ENCODE measurements at places on chromosomes 1 and 21.

- no peak for DNase-seq
Measured at GRCh38 chr1:119008483-119009311, 20.6 kb upstream of the TBX15 start.

GRCh38 chr1:20483833-20484518 is 2.0 kb downstream of the CAMK2N1 start:
- DNase-seq: no peak

DNA sequence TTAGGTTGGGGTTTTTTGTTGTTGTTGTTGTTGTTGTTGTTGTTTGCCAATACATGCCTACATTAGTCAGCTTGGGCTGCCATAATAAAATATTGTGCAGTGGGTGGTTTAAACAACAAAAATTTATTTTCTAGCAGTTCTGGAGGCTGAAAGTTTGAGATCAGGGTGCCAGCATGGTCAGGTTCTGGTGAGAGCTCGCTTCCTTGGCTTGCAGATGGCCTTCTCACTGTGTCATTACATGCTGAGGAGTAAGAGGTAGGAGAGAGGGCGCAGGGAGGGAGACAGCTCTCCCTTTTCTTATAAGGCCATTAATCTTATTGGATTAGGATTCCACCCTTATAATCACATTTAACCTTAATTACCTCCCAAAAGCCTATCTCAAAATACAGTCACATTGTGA is 52.7 kb downstream of the DIRAS3 start:
- no peak for DNase-seq

DNA sequence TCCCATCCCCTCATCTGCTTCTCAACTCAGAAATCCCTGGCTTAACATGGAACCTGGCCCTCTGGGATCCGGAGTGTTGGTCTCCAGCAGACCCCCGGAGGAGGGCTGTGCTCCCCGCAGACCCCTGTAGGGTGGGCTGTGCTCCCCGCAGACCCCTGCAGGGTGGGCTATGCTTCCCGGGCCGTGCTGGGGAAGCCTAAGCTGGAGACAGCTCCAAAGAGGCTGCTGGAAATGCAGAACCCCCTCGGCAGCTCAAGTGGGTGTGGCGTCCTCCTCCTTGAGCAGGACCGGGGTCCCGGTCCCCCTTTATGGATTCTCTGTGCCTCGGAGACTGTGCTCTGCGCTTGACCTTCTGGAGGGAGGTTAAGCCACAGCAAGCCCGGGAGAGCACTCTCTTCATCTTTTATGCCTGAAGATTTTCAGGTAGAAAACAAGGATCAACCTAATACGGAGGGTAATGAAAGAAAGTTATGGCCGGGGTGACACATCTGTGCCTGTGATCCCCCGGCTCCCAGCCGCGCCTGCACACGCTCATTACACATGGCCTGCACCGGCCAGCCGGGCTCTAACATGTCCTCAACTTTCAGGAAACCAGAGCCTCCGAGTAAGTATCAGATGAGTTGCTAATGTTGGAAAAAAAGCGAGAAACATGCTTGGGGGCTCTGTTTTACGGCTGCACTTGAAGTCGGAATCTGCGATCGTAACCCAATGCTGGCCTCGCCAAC is 87.7 kb upstream of the ACTRT2 start:
- DNase-seq: no peak

- DNase-seq: no peak
Measured at GRCh38 chr1:145879775-145880174, 5.9 kb downstream of the ANKRD35 start.

GRCh38 chr1:65524931-65525265 is 104.4 kb downstream of the LEPR start:
- no peak for DNase-seq

- no peak for DNase-seq
Measured at GRCh38 chr1:153842006-153842471, 66.8 kb downstream of the SLC27A3 start.

DNA sequence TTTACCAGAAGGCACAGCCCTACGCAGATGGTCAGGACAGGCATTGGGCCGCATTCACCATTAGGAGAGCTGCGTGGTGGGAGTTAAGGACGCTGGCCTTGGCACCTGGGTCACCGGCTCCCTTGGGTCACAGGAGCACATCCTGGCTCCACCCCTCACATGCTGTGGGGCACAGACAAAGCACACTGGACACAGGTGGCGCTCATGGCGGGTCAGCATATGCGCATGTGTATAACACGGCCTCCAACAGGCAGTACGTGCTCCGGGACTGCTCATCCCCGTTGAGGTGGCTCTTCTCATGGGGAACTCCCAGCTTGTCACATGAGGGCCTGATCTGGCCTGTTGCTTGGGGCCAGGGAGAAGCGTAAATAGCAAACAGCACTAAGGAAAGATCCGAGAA is 25.0 kb downstream of the PGBD5 start:
- DNase-seq: no peak

- no peak for DNase-seq
Measured at GRCh38 chr1:47585141-47585902, 147.5 kb downstream of the FOXD2 start.

DNA sequence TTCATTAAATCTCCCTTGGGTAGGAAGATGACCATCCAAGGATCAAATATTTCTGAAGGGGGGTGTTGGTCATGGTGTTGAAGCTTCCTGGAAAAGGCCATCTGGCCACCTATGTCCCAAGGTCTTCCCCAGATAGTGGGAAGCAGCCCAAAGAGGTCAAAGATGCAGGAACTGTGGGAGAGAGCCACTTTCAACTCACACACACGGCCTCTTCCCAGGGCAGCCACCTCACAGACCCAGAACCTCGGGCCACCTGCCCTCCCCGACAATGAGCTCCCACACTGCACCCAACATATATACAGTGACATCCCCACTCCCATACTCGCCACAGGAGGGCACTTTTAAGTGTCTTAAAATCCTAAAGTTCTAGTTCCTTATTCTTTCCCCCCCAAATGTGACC is 164.5 kb upstream of the ETV3 start:
- no peak for DNase-seq

- DNase-seq: no peak
Measured at GRCh38 chr1:36400825-36401601, 3.3 kb upstream of the LSM10 start.

DNA sequence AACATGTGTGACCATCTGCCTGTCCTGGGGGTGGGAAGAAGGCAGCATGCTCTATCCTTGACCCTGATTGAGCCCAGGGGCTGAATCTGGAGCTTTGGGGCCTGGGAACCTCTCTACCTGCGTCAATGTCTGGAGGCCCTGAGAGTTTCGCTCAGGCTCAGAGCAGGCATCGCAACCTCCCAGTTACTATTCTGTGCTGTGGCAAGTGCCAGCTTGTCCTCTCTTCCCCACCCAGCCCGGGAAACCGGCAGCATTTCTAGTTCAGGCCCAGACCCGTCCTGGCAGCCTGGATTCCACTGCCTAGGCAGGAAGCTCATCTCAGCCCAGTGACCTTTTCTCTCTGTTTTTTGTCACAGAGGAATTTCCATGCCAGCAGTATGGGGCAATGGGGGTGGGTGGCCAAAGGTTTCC is 10.0 kb upstream of the IRF6 start:
- DNase-seq: no peak

GRCh38 chr1:228809621-228810394 is 74.5 kb downstream of the RHOU start:
- no peak for DNase-seq

- no peak for DNase-seq
Measured at GRCh38 chr1:20956272-20956671, 169.2 kb upstream of the HP1BP3 start.

- DNase-seq: no peak
Measured at GRCh38 chr1:157773493-157774350, 3.2 kb downstream of the FCRL2 start.

DNA sequence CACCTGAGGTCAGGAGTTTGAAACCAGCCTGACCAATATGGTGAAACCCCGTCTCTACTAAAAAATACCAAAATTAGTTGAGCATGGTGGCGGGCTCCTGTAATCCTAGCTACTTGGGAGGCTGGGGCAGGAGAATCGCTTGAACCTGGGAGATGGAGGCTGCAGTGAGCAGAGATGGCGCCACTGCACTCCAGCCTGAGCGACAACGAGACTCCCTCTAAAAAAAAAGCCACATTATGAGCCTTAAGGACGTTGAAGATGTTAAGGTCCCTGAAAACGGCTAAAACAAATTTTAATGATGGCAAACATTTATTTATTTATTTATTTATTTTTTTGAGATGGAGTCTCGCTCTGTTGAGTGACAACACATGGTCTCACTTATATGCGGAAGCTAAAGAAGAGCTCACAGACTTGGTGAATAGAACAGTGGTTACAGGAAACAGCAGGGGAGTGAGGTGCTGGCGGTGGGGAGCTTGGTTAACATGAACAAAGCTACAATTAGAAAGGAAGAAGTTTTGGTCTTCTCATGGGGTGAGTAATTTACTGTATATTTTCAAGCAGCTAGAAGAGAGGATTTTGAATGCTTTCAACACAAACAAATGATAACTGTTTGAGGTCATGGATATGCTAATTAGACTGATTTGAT is 47.1 kb downstream of the TCP10L start:
- DNase-seq: no peak

- no peak for DNase-seq
Measured at GRCh38 chr1:154607106-154607608, 829 bp downstream of the ADAR start.

DNA sequence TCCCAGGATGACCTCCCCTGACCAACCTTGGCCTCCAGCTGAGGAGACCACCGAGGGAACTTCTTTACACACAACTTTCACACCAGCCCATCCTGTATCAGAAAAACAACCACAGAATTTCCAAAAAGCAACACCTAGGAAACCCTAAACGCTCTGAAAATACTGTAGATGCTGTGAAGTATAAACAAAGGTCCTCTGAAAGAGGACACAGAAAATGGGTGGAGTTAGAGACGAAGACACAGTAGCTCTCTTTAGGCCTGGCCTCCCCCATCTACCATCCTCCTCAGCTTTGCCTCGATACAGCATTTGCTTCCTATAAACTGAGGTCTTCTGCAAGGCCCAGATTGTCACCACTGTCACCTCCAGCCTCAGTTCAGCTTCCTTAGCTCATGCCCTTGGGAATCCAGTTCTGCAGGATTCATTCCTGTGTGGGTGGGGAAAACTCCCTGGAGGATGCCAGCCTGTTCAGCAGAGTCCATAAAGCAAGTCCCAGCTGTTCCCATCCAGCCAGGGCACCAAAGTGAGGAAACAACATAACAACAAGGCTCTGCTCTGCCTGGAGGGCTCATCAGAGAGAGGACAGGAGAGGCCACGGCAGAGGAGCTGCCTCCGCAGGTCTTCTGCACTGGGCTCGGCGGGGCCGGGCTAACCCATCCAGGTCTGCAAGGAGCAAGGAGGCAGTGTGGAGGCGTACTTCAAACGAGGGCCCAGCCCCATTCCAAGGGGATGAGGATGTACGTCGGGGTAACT is 15.0 kb downstream of the PIK3C2B start:
- no peak for DNase-seq

DNA sequence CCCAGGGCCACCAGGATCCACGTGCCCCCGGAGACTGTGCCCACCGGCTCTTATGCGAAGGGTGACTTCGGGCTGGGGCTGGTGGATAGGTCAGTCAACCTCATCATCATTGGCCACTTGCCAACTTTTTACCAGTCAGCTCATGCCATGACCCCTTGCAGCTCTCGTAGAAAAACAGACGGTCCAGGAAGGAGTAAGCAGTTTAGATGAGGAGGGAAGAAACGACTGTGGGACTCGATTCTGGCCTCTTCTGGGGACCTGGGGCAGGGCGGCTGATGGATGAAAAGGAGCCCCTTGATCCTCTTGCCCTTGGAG is 41.0 kb downstream of the UBASH3A start:
- DNase-seq: no peak

- DNase-seq: no peak
Measured at GRCh38 chr1:162564762-162565218, 3.3 kb downstream of the UAP1 start.

DNA sequence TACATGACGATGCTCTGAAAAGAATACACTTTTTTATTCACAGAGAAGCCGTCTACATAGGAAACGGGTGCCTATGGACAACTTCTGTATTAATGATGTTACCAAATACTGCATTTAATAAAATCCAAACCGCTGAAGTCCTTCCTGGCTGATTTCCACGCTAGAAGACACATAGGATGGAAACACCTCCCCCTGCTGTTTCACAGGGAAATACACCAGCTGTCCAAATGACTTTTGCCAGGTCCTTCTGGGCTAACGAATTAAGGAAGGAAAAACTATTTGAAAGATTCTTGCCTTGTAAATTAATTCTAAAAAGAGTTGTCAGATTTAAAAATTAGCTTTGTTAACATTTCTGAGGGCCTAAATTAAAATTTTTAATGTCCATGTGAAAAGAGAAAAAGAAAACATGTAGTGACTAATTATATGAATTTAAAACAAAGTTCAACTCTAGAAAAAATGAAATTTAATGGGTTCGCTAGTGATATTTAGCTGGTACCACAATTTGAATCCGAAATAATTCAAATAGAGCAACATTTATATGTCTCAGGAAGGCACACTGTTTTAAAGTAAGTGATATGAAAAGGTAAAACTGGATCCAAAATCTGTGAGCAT is 146.0 kb downstream of the RERE start:
- DNase-seq: no peak

GRCh38 chr1:145979746-145980456 is 15.4 kb downstream of the POLR3GL start:
- no peak for DNase-seq

DNA sequence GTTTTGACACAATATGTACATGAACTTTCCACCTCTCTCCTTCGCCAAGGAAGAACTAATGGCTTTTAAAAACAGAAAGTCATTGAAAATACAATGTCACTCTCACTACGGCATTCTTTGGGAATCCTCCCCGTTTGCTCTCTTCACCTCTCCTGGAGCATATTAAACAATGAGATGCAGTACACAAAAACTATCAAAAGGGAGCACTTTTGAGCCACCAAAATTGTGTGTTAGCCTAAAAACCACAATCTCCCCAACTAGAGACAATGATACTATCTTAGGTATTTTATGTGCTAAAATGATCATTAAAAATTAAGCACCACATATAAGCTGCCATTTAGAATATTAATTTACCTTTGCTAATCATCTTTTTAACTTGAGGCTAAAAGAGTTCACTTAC is 425.5 kb downstream of the KCTD3 start:
- DNase-seq: no peak

- no peak for DNase-seq
Measured at GRCh38 chr1:28233264-28233606, 406 bp upstream of the DNAJC8 start.

GRCh38 chr1:150012611-150013010 is 2.1 kb upstream of the OTUD7B start:
- DNase-seq: no peak

DNA sequence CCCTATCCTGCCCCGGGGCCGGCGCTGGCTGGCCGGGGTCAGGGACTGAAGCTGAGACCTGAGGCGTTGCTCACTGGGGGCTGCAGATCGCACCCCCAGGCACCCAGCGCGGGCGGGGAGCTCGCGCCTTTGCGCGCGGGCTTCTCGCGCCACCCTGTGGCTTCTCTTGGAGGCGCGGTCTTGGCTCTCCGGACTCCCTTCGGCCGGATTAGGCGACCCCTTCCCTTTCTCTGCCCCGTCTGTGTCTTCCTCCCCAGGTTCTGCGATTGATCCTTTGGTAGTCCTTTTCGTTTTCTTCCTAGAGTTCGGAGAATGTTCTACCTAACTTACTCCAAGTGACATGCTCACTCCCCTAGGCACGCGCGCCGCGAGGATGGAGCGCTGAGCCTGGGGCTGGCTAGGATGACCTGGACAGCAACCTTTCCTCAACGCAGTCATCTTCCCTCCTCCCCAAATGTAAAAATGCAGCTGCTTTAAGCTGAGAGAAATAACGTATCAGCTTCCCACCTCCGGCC is 495 bp upstream of the NTRK1 start:
- DNase-seq: peak; percentile 37
